Dermis lymphatic vessel endothelial cell (primary cell): ENCODE measurements at places on chromosomes 6 and 20. TPM values are rescaled to one million over a fixed set of nuclear protein-coding genes. Genes with fewer than 3 reads are reported as not detected.

Gene ZBTB46
- 78.5 and 87.3 TPM in 2 replicates for total RNA-seq

Gene NHSL1
- 20.4 and 42.2 TPM in 2 replicates for total RNA-seq

Gene SPO11
- not detected in 2 replicates for total RNA-seq

Gene ADGRB3
- total RNA-seq = not detected in 2 replicates

Gene ANKEF1
- total RNA-seq = 0.43 and 1.2 TPM in 2 replicates

Gene PDE10A
- total RNA-seq = 9.0 and 9.9 TPM in 2 replicates
